Activated CD4-positive, alpha-beta T cell treated with anti-CD3 and anti-CD28 coated beads, Interleukin-2, Interleukin-4, amounts not matched to agents 100 ng/mL and 50 ng/mL, durations not matched to agents 16 hours and 8 hours (primary cell): ENCODE measurements at places on chromosomes 2 and 18.

DNA sequence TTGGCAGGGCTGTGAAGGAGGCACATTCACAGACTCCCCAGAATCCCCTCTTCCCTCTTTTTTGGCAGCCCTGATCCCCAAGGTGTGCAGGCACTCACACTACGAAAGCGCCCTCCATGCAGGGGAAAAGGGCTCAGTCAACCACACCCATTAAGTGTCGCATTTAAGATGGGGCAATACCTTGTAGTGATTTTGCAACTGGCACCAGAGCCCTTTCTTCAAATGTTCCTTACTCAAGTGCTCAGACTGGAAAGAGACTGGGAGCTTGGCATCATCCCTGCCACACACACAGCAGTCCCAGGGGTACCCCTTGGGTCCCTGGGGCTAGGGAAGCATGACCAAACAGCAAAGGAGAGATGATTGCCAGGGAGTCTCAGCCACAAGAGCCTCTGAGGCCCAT lies 190.1 kb downstream of the HAUS1 start:
- DNase-seq, result no peak

DNA sequence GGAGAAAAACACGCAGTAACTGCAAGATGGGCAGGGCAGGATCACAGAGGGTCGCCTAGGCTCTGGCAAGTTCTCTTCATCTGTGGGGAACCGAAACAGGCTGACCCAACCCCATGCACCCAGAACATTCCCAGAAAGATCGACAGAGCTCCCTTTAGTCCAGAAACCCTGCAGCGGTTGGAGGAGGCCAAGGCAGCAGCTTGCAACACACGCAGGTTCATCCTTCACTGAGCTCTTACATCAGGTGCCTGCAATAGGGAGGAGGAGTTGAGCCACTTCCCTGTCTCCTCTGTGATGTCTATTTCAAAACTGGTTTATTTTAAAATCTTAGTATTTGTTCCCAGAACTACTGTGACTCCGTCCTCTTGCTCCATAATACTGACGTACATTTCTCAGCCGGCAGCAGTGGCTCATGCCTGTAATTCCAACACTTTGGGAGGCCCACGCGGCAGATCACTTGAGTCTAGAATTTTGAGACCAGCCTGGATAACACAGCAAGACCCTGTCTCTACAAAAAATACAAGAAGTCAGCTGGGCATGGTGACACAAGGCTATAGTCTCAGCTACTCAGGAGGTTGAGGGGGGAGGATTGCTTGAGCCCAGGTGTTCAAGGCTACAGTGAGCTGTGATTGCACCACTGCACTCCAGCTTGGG lies 11.5 kb upstream of the SLC11A1 start:
- DNase-seq, result no peak

GRCh38 chr2:100733391-100734187 lies 86.3 kb upstream of the NPAS2 start:
- no peak for DNase-seq

- DNase-seq, result no peak
These were observed 585.2 kb downstream of the CPS1 start for GRCh38 chr2:211141646-211142045.

DNA sequence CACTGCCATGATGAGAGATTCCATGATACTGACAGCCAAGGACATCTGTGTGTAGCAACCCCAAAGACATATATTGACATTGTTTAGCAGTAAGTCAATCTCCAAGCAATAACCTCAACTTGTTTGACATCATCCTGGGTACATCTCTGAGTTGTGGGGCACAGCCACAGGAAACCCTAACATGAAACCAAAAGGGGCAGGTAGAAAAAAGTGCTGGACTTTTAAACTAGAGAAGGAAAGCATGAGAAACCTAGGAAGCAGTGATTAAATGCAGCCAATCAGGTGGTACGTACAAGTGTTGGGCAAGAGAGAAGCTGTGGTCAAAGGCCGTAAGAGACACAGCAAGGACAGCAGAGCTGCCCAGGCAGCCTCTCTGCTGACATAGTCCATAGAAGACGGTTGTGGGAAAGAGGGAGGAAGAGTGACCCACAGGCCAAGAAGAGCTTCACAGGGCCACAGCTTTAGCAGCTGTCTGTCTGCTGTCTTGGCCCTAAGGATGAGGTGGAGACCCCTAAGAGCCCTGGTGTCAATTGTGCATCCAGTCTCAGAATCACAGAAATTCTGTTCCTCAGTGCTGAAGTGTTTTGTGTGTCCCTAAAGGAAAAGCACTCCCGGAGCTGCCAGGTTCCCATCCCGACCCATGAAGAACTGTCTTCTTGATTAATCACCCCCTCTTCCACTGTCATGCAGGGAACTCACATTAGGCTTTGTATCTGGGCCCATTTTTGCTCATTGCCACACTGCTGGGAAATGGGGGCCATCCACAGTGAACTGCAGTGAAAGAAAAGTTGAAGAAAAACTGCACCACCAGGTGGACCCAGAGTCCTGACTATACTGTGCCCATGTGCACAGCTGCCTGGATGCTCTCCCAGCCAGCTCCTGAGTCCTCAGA lies 25.4 kb upstream of the CHN1 start:
- peak; percentile 9 for DNase-seq

- DNase-seq, result no peak
These were observed 42.1 kb downstream of the CRACDL start for GRCh38 chr2:98893911-98894321.

GRCh38 chr18:37407571-37407970 lies 158.0 kb downstream of the CELF4 start:
- no peak for DNase-seq

DNA sequence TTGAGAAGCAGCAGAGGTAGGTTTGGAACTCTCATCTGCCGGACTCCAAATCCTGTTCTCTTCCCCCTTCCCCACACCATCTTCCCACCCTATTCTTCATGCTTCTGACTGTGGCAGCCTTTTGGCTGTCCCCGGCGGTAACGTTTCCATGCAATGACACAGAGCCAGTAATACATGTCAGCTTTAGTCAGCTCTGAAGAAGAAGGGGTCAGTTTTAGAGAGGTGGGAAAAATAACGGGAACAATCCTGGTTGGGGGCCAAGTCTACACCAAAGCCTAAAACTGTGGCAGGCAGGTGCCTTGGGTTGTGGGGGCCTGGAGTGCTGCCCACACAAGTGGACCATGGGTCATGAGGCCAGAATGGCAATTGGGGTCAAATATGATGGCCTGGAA lies 106.8 kb downstream of the LPIN1 start:
- DNase-seq, result no peak

GRCh38 chr18:62850619-62851306 lies 135.4 kb downstream of the PHLPP1 start:
- DNase-seq, result no peak

- no peak for DNase-seq
These were observed 340.0 kb upstream of the MEX3C start for GRCh38 chr18:51537487-51537886.

GRCh38 chr2:129957891-129958290 lies 21.6 kb upstream of the RAB6C start:
- DNase-seq, result no peak
